Esophagus muscularis mucosa (tissue), 4 donors: ENCODE measurements at places on chromosomes 12 and 14. TPM values are rescaled to one million over a fixed set of nuclear protein-coding genes. Genes with fewer than 3 reads are reported as not detected.

Gene LRRC10
- not detected for total RNA-seq

Gene DEGS2
- total RNA-seq: not detected

Gene TBK1
- total RNA-seq: 21.2 TPM

GRCh38 chr12:126742241-126742641 is 1524.7 kb upstream of the TMEM132C start:
- no peak overlapping the region for H3K4me3 ChIP-seq
- H3K27ac ChIP-seq: no peak overlapping the region
- H3K4me1 ChIP-seq: no peaks in the 10 kb centered on the region
- no peaks in the 10 kb centered on the region for H3K36me3 ChIP-seq
- no peaks in the 10 kb centered on the region for H3K27me3 ChIP-seq

Gene COPZ1
- 50.0 TPM for total RNA-seq

- H3K27ac ChIP-seq: no peak overlapping the region
- no peaks in the 10 kb centered on the region for H3K4me1 ChIP-seq
- no peaks in the 10 kb centered on the region for H3K27me3 ChIP-seq
- DNase-seq: peak; percentile 86
- H3K4me3 ChIP-seq: no peak overlapping the region
- no peaks in the 10 kb centered on the region for H3K36me3 ChIP-seq
Observed at GRCh38 chr14:101191101-101191720, 287.7 kb upstream of the RTL1 start.

- peak overlapping the region; percentile 40 for H3K27ac ChIP-seq
Observed at GRCh38 chr12:120242971-120243699, 22.4 kb downstream of the PXN start.

Gene BTBD6
- total RNA-seq: 68.2 TPM

Gene PITPNM2
- 24.4 TPM for total RNA-seq
